ENCODE measurements at places on chromosomes 11 and 22.

- no peak for DNase-seq
Observed at GRCh38 chr11:128462922-128463321, 124.4 kb downstream of the ETS1 start.

- peak; percentile 8 for DNase-seq
Observed at GRCh38 chr11:67732045-67732787, 57.8 kb upstream of the ALDH3B2 start.

DNA sequence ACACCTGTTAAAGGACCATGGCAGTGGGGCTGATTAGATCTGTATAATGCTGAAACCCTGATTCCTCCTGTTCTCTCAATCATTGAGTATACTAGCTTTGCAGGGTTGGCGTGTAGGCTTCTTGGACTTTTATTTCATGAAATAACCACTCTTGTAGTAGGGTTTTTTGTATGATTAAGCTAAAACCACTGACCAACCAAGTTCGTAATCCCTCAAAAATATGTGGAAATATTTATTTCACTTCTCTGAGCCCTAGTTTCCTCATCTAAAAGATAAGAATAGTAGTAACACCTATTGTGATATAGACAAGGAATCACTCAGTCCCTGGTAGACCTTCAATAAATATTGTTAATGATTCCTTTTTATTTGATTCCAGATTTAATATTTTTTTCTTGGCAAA is 4.2 kb downstream of the API5 start:
- DNase-seq: no peak

- DNase-seq: no peak
Observed at GRCh38 chr11:35677904-35678303, 15.3 kb downstream of the TRIM44 start.

DNA sequence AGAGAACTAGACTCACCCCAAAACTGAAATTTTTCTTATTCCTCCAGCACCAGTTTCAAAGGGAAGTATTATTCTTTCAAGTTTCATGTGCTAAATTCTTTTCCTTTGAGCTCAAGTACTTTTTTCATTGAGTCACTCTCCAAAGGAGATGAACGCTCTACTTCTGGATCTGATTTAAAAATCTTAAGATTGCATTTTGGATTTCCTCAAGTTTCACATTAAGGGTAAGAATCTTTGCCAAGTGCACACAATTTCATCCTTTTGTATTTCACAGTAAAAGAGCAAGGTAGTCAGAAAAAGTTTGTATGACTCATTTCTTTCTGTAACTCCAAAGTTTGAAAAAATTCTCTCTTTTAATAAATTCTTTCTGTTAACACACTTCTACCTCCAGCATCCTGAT is 435.5 kb downstream of the RAB38 start:
- no peak for DNase-seq

DNA sequence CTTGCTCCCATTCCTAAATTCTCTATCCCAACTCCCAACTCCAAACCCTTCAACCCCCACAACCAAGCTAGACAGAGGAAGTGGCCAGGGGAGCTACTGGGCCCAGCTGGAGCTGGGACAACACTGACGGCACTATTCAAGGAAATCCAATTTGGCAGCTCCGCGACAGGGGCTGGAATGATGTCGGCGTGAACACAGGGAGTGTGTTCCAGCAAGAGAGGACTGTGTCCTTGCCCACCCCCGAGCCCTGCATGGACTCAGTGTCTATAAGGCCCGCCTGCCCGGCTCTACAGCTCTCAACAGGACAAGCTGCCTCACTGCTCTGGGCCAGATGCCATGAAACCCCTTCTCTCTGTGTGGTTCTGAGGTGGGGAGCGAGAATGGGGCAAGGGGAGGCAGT is 11.3 kb downstream of the PCSK7 start:
- DNase-seq: peak; percentile 33

DNA sequence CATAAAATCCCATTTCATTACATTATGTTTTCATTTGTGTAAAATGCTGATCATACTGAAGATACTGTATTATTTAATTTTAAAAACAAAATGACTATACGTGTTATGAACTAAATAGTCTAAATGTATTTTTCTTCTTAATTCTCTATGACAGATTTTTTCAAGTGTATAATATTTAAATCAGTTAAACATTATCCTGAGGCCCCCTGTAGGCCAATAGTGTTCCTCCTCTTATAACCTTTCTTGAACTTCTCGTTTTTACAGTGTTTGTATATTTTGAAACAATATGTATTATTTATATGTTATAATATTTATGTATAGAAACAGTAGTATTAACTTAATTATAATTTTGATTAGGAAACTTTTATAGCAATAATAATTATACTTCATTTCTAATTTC is 151.1 kb upstream of the CHORDC1 start:
- no peak for DNase-seq

GRCh38 chr22:43227239-43227630 is 40.3 kb upstream of the TTLL12 start:
- no peak for DNase-seq

- no peak for DNase-seq
Observed at GRCh38 chr22:41568811-41569210, 8.0 kb downstream of the CSDC2 start.

DNA sequence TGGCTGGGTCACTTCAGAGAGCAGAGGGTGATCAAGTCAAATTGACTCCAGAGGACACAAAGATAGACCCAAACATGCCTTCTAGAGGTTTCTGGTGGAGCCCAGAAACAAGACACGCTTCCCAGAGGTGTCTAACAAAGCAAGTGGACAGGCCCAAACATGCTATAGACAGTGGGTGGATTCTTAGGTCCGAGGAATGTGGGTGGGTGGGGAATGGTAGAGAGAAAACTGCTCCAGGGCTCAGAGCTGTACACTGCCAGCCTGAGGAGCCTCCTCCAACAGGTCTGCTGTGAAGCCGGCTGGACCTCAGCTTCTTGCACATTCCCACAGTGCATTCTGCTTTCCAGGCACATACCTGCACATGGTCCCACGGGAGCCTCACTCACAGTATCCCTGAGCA is 116.8 kb upstream of the NECTIN1 start:
- DNase-seq: no peak

- no peak for DNase-seq
Observed at GRCh38 chr11:67486481-67487195, 3.8 kb downstream of the AIP start.

DNA sequence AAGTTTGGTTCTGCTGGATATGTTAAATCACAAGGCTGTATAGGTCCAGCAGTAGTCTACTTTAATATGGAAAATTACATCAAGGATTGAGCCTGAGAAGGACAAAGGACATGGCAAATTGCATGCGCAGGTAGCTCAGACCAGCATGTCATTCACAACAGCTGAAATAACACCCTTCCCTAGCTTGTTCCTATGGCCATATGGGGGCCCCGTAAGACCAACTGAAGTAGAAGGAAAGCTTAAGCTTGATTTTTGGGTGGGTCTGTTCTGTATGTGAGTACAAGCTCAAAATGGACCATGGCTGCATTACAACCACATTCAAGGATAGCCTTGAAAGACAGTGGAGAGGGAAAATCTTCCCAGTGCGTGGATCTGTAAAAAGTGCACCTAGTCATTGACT is 20.6 kb upstream of the PDE3B start:
- no peak for DNase-seq

DNA sequence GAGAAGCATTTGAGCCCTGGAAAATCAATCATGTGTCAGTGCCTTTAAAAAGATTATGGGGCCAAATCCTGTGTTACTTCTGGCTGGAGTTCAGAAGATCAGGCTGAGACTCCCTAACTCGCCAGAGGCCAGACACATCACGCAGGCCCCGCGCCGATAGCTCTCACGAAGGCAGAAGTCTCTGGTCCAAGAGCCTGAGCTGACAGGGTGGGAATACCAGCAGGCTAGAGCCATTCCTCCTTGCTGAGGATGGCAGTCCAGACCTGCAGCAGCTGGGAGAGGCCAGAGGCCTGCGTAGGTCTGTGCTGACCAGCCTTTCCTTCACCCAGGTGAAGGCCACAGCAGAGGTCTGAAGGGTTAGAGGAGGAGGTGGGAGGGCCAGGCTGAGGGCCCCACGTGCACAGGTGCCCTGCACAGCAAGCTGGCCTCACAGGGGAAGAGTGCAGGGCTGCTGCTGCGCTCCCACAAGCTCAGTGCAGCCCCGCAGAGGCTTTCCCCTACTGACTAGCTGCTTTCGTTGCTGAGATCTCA is 52.9 kb downstream of the ST14 start:
- DNase-seq: no peak

- DNase-seq: no peak
Observed at GRCh38 chr11:77400775-77401449, 73.0 kb downstream of the PAK1 start.

- no peak for DNase-seq
Observed at GRCh38 chr11:132528181-132528580, 1004.1 kb downstream of the OPCML start.

GRCh38 chr22:36577019-36577418 is 48.1 kb upstream of the EIF3D start:
- no peak for DNase-seq

DNA sequence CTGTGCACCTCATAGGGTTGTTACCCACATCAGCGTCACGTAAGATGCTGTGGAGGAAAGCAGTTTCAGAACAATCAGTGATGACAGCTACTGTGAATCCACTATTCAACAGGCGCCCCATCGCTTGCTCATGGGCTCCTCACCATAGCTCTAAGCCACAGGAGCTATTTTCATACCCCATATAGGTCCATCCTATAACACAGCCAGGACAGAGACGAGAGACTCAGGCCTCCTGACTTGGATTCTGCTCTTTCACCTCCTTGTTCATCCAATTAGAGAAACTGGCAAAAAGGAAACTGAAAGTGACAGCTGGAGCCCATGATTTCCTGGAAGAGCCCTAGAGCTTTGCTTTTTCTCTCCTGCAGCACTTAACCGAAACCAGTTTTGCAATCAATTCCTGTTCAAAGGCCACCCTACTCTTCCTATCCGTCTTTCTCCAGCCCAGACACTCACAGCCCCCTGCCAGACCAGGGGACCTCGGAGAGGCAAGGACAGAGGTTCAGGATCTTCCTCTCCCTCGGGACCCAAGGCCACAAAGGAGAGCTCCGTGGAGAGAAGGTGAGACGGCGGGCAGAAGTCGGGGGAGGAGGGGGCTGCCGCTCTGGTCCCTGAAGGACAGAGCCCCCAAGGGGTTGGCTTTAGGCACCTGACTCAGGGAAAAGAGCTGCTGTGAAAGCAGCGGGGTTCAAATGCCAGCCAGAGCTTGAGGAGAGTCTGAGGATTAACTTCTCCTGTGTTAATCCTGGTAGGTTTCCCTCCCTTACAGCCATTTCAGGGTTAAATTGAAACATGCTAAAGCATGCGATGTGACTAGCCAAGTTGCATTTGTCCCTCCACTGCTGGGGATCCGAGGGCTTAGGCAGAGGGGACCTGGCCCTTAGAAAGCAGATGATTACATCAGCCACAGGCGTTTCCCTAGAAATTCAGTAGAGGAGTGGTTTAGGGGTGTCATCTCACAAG is at the start of gene APOL6:
APOL6 (plus strand) TSS at position 381 of the 960 bp plus-strand sequence. CDS start 7,980 bp downstream, outside the sequence.
- DNase-seq: no peak

- DNase-seq: no peak
Observed at GRCh38 chr22:27386186-27386585, 415.4 kb downstream of the MN1 start.

GRCh38 chr22:26821854-26822253 is 164.5 kb downstream of the MIAT start:
- no peak for DNase-seq

DNA sequence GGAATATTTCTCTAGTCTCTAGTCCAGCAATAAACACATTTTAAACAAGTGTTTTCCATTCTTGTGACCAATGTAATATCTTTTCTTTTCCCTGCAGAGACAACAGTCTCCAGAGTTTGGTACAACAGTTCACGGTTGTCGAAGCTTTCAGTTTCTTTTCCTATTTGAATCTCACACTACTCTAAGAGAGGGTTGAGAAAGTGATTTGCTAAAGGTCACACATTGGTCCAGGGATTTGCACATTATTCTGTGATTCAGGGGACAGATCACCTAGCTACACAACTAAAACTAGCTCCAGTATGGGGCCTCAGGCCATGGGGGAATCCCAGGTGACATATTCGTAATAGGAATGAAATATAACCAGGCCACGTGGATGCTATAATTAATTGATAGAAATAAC is 132.5 kb downstream of the HIPK3 start:
- DNase-seq: no peak

- no peak for DNase-seq
Observed at GRCh38 chr22:29916007-29916544, 33.1 kb downstream of the MTMR3 start.

GRCh38 chr11:83249445-83249844 is 36.7 kb downstream of the CCDC90B start:
- DNase-seq: no peak

DNA sequence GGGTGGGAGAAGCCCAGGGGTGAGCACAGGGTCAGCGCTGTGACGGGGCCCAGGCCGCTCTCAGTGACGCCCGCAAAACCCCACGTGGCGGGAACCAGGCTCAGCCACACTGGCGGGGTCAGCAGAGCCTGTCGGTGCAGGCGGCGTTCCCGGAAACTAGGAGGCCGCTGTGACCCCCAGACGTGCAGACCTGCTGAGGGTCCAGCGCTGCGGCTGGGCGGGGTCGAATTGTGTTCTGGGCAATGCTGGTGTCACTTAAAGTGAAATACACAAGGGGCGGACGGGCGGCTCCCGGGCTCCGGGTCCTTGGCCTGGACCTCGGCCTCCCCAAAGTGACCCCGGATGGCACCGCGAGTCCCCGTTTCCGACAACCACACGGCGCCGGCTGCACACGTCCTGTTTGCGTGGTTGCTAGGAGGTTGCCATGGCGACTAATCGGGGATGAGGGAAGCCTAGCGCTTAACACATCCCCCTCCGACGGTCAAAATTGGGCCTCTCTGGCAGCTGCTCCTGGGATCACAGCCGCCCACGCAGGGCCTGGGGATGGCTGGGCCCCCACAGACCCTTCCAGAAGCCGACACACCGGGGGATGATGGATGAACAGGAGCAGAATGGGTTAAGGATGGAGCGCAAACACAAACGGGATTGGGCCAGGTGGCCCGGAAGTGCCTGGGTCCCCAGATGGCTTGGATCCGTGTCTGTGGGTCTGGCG is 81.7 kb upstream of the PRR5 start:
- DNase-seq: no peak

- no peak for DNase-seq
Observed at GRCh38 chr22:25840167-25840566, 98.2 kb downstream of the MYO18B start.

DNA sequence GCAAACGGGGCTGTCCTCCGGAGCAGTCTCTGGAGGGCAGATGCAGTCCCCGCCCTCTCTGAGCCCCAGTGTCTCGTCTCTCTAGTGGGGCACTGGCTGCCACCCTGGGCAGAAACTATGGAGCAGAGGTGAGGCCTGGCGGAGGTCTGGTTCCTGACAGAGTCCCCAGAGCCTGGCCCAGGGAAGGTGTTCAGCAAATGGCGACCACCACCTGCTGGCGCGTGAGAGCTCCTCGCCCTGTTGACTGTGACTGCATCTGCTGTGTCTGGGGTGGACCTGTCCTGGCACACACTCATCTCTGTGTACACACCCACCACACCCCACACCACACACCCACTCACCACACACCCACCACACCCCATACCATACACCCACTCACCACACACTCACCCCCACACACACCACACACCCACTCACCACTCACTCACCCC is 18.3 kb upstream of the TTLL12 start:
- no peak for DNase-seq
